ENCODE measurements at places on chromosomes 7 and 10. TPM values are rescaled to one million over a fixed set of nuclear protein-coding genes. Genes with fewer than 3 reads are reported as not detected.

DNA sequence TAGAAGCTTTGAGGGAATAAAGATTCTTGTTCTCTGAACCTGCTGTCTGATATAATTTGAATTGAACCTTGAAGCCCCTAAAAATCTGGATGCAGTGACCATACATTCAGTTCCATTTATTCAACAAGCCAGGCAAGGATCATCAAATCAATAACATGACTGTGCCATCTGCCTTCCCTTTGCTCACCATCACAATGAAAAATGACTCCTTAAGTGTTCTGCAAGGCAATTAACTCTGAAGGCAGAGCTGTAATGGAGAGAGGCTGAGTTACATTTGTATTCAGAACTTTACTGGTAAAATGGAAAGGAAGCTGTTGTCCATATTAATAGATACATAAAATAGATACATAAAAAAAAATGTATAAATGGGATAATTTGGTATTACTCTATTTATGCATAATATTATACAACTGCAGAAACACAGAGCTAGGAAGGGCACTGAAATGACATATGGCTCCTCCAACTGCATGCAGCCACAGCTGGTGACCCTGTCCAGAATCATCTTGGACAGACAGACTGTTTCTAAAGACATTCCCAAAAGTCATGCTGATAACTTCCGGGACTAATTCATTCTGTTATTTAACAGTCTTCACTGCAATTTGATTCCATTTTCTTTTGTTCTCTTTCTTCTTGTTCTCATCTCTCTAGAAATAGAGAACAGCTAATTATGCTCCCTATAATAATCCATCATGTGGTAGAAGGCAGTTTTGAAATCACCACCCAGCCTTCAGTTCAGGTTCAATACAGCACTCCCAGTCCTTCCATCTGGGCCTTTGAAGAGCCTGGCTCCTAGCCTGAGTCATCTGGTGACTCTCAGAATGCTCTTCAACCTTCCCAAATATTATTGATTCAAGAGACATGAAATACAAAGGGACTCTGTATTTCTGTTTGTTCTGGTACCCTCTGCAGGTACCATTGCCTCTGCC is 412.6 kb downstream of the GFRA1 start:
- H3K27me3 ChIP-seq, result no peaks in the 10 kb centered on the region
- H3K27ac ChIP-seq, result no peak overlapping the region
- H3K4me3 ChIP-seq, result no peak overlapping the region
- peaks cover 3% of the 10 kb centered on the region for H3K4me1 ChIP-seq

GRCh38 chr10:28254290-28254985 is 48.4 kb downstream of the MPP7 start:
- H3K4me1 ChIP-seq, result no peaks in the 10 kb centered on the region
- no peak for DNase-seq
- H3K27ac ChIP-seq, result no peak overlapping the region
- H3K27me3 ChIP-seq, result no peaks in the 10 kb centered on the region

DNA sequence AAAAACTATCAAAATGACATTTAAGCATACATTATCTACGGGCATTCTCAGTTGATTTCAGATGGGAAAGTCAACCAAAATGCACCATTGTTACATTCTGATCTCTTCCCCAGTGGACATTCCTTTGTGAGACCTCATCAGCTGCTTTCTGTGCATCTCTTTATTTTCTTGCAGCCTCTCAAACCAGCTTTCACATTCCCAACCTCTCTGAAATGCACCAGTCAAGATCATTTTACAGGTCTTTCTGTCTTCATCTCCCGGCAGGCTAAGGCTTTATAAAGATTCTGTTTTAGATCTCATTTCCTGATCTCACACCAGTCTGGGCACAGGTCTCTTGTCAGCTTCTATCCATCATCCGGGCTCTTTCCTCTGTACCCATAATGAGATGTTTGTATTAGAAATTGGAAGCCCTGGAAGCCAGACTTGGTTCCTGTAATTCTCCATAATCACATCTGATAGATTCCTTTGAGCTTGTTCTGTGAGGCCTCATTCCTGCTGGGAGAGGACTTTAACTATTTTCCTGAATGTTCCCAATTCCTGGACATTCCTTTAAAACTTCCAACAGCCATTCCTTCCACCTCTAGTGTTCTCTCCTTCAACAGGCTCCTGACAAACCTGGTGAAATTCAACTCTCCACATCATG is 44.3 kb upstream of the ARL4A start:
- H3K36me3 ChIP-seq, result no peaks in the 10 kb centered on the region
- H3K4me3 ChIP-seq, result no peak overlapping the region

DNA sequence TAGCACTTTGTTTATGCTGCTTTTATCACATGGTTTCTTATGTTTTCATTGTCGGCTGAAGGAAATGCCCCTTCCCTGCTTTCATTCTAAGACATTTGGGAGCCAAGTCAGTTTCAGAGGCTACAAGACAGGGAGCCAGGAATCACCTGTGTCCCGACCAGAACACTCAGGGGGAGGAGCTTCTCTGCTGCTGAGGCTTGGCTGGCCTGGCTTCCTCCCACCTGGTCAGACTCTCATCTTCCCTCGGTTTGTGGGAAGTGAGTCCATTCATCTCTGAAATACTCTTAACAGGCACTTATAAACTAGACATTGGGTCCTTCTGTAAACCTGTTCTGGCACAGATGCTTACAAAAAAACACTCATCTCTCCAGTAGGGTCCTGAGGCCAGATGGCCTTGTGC is 19.6 kb upstream of the GOLGA7B start:
- H3K4me3 ChIP-seq, result no peak overlapping the region
- no peak overlapping the region for H3K27ac ChIP-seq
- no peaks in the 10 kb centered on the region for H3K36me3 ChIP-seq
- H3K27me3 ChIP-seq, result peaks cover 49% of the 10 kb centered on the region

WEE2 gene
- total RNA-seq, result not detected

GBX1 gene
- total RNA-seq, result 2.4 TPM

ZNF117 gene
- total RNA-seq, result 27.7 TPM

C7orf33 gene
- total RNA-seq, result not detected
